Stimulated activated CD8-positive, alpha-beta memory T cell treated with anti-CD3 and anti-CD28 coated beads, Interleukin-2, amount 100 ng/mL, for 1 hour (primary cell): ENCODE measurements at places on chromosomes 16 and 17.
A peak's percentile ranks its signal among the peaks of the same experiment; 100 is the strongest.

- no peak for DNase-seq
Observed at GRCh38 chr16:16171332-16171919, 51.9 kb downstream of the ABCC6 start.

GRCh38 chr17:27218719-27219488 lies 75.0 kb upstream of the WSB1 start:
- DNase-seq = no peak

- DNase-seq = no peak
Observed at GRCh38 chr17:35788477-35789368, 6.7 kb downstream of the MMP28 start.

GRCh38 chr17:51427856-51428255 lies 167.5 kb downstream of the UTP18 start:
- peak; percentile 31 for DNase-seq

DNA sequence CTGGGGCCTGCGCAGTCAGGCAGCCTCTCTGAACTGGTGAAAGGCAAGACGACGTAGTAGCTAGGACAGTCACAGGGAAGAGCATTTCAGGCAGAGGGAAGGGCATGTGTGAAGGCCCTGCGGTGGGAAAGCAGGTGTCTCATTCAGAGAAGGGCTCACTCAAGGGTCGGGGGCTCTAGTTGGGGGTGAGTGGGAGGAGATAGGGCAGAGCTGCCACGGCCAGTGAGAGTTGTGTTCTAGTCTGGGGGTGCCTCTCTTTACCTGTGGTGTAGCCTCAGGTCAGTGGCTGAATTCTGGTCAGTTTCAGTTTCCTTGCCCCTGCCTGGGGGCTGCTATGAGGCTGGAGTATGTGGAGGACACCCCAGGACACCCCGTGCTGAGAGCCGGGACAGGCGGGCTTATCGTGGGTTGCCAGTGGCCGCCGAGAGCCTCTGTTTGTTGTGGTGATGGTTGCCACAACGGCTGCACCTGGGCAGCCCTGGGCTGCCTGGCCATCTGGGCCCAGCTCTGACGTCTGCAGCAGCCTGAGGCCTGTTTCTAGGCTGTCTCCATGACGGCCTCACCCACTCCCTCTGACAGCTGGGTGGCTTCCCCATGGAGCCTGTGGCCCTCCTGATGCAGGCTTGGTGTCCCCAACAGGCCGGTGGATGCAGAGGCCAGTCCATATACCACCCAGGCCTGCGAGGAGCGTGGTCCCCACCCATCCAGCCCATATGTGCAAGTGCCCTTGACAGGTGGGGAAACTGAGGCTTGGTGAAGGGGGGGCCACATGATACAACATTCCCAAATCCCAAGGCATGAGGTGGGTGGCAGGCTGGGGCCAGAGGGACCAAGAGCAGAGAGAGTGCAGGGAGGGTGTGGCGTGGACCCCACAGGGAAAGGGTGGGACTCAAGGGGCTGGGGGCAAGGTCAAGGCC lies 10.8 kb downstream of the MAP2K3 start:
- DNase-seq = no peak

GRCh38 chr17:80866050-80866793 lies 125.4 kb upstream of the CHMP6 start:
- peak; percentile 34 for DNase-seq

DNA sequence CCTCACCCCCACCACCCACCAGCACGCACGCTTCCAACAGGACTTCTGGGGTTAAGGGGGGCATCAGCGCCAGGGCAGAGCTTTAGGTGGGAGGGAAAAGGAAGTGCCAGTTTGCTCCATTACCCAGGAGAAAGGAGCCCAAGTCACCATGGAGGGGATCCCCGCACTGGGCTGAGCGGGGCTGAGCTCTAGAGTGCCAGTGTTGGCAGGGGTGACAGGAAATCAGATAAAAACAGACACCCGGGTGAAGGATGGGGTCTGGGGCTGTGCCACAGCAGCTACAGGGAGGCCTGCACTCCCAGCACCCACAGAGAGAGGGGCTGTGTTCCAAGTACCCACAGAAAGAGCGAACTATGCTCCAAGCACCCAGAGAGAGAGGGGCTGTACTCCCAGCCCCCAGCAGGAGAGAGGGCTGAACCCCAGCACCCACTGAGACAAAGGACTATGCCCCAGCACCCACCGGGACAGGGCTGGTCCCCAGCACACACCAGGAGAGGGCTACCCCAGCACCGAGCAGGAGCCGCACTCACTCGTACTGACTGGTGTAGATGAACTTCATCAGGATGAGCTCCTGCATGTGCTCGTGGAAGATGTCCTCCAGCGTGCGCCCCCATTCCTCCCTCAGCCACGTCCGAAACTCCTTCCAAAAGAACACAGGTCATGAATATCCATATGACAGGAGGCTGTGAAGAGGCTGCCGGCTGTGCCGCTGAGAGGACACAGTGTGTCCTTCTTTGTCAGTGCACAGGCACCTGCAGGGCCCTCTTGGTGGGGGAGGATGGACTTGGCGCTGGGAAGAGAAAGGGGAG lies 18.6 kb upstream of the C16orf95 start:
- DNase-seq = no peak

GRCh38 chr17:8016632-8017424 lies 14.4 kb downstream of the GUCY2D start:
- DNase-seq = no peak

GRCh38 chr16:4026854-4027253 lies 89.4 kb downstream of the ADCY9 start:
- DNase-seq = no peak

- no peak for DNase-seq
Observed at GRCh38 chr17:5509482-5509881, 23.1 kb downstream of the MIS12 start.

DNA sequence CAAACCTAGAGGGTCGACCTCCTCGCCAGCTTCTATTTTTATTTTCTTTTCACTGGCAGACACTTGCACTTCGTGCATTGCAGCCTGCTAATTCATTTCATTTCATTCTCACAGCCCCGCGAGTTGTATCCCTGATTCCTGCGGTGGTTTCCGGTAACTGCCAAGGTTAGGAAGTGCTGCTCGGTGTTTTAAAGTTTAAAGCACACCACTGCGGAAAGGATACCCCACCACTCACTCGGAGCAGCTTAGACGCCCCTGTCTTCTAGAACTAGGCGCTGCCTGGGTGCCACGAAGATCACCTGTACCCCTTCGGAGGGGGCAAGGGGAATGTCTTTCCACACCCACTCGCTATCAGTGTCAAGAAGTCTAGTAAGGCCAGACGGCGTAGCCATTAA lies 509 bp downstream of the CNEP1R1 start:
- DNase-seq = peak; percentile 5

DNA sequence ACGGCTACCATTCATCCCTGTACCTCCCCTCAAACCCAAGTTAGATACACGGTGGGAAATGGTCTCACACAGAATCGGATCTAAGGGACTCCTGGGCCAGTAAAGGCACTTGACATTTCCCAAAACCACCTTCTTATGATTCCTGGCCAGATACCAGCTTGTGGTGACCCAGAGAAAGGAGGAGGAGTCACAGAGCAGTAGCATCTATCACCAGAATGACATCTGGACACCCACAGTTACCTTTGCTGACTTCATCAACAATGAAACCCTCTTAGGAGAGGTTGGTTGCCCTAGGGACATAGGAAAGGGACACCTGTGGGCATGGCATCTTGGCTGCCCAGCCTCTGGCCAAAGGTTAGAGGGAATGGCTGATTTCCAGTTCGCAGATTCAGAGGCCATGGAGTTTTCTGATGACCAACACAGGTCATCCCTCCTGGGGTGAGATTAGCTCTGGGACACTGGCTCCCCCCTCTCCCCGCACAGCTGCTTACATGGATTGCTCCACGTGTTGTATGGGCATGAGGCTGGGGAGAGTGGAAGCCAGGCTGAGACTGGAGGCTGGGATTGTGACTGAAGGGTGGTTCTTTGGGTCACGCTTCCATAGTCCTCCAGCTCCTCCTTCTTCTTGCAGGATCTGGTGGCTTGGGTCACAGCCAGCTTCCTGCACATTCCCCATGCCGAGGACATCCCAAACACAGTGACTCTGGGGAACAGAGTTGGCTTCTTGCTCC lies 1.4 kb upstream of the AOC3 start:
- DNase-seq = no peak

DNA sequence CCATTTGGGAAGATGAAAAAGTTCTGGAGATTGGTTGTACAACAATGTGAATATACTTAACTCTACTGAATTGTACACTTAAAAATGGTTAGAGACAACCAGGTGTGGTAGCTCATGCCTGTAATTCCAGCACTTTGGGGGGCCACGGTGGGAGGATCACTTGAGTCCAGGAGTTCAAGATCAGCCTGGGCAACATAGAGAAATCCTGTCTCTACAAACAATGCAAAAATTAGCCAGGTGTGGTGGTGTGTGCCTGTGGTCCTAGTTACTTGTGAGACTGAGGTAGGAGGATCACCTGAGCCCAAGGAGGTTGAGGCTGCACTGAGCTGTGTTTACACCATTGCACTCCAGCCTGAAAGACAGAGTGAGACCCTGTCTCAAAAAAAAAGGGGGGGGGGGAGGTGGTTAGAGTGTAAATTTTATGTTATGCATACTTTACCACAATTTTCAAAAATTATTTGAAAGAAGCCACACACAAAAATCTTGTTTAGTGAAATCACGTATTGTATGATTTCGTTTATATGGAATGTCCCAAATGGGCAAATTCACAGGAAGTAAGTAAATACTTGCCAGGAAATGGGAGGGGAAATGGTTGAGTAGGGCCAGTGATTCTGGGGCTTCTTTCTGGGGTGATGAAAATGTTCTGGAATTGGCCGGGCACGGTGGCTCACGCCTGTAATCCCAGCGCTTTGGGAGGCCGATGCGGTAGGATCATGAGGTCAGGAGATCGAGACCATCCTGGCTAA lies 37.1 kb upstream of the AMZ2 start:
- no peak for DNase-seq
